GM03348 (cell line): ENCODE measurements at places on chromosomes 16 and 17.

GRCh38 chr17:39639566-39640458 is 2.9 kb downstream of the STARD3 start:
- no peak for DNase-seq

DNA sequence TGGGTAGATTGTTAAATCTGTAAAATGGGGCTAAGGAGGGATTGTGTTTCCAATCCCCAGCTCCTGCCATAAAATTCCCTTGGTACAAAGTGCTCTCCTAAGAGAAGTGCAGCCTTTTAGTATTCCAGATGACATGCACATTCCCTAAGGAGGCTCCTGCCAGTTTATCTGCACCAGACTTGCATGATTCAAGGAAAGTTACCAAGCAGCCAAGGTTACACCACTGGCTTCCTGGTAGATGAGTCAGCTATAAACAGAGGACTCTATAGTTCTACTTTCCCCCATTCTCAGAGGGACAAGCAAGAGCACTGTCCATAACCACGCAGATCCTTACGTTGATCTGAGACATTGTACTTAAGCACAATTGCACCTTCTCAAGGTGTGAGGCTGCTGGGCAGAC is 1.9 kb downstream of the CALB2 start:
- DNase-seq: peak; percentile 93

GRCh38 chr16:62077998-62078397 is 41.8 kb upstream of the CDH8 start:
- peak; percentile 17 for DNase-seq

DNA sequence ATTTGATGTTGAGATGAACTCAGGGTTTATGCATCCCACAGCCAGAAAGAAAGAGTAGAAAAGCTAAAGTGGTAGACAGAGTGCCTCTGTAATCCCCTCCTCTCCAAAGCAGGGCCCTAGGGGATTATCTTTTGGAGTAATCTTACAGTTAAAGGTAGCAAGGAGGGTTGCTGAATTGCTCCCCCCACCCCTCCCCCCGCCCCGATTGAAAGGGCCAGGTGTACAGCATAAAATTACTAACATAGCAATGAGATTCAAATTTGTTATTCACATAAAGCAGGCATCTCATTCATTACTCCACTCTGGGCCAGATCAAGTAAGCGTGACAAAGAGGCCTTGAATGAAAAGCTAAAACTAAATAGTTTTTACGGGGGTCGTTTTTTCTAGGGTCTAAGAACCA is 72.7 kb downstream of the STH start:
- DNase-seq: no peak

DNA sequence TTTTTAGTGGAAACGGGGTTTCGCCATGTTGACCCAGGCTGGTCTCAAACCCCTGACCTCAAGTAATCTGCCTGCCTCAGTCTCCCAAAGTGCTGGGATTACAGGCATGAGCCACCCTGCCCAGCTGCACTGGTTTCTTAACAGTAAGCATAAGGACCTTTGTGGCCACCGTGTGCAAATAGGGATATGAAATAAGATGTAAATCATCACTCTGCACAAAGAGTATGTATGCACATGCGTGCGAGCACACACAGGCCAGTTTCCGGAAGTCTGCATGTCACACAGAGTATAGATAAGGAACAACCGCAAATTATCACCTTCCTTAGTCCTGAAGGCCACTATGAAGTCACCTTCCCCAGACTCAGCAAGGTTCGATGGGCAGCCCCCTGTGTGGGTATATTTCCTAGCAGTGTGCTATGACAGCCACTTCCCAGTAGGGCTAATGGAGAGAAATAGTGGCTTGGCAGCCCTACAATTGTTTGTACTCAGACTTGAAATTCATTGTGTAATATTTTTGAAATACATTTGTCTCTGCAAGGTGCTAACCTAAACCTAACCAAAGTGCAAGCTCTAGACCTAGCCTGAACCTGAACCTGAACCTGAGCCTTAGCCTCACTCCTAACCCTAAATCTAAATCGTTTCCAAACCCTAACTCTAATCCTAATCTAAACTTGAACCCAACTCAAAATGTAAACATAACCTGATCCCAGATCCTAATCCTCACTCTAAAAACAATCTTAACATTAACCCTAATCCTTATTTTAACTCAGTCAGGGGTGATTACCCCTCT is 48.4 kb upstream of the SKAP1 start:
- no peak for DNase-seq

DNA sequence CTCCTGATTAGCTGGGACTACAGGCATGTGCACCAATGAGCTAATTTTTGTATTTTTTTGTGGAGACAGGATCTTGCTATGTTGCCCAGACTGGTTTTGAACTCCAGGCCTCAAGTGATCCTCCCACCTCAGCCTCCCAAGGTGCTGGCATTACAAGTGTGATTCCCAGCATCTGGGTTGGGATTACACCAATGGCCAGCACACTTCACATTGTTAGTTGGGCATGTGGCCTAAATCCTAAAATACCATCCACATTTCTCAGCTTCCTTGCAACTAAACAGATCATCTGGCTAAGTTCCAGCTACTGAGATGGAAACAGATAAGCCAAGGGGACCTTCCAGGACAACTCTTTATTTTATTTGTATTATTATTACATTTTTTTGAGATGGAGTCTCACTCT is 9.9 kb downstream of the RABEP2 start:
- peak; percentile 30 for DNase-seq

DNA sequence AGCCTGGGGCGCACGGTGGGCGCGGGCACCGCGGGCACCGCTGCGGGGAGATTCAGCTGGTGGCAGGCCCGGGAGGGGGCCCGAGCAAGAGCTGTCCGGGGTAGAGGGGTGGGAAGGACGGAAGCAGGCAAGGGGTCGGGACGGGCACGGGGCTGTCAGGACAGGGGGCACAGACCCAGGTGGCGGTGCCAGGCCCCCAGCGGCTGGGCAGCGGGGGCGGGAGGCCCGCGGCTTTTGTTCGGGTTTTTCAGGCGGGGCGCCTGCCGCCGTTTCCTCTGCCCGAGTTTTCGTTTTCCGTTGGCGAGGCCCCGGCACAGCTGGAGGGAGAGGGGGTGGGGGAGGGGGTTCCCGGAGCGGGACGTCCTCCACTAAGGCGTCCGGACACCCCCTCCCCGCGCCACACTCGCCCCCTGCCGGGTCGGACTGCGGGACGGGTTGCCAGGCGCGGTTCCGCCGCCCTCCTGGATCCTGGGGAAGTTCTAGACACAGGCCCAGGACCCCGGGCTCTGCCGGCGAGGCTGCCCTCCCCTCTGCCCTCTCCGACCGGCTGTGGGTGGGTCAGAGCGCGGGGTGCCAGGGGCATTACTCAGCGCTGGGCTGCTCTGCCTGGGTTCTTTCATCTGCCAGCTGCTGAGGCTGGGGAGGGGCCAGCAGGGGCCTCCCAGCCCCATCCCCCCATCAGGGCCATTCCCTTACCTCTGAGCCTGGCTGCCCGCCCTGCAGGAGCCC is 543 bp downstream of the ARHGAP23 start:
- DNase-seq: peak; percentile 80

- DNase-seq: peak; percentile 66
These were observed 23.4 kb upstream of the SEC14L1 start for GRCh38 chr17:77117415-77117814.

GRCh38 chr16:59690216-59690615 is 956.1 kb upstream of the GOT2 start:
- DNase-seq: no peak

DNA sequence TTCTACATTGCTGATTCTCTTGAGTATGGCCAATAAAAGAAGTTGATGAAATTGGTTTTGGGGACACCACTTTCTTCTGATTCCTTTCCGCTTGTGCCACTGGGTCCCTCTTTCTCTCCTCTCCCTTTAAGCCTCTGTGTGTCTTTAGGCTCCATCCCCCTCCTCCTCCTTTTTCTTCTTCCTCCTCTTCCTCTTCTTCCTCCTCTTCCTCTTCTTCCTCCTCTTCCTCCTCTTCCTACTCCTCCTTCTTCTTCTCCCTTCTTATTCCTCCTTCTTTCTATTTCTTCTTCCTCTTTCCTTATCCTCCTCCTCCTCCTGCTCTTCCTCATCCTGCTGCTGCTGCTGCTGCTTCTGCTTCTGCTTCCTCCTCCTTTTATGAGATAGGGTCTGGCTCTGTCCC is 93.7 kb downstream of the CHD9NB start:
- no peak for DNase-seq

GRCh38 chr17:6046431-6046830 is 23.7 kb upstream of the WSCD1 start:
- no peak for DNase-seq

DNA sequence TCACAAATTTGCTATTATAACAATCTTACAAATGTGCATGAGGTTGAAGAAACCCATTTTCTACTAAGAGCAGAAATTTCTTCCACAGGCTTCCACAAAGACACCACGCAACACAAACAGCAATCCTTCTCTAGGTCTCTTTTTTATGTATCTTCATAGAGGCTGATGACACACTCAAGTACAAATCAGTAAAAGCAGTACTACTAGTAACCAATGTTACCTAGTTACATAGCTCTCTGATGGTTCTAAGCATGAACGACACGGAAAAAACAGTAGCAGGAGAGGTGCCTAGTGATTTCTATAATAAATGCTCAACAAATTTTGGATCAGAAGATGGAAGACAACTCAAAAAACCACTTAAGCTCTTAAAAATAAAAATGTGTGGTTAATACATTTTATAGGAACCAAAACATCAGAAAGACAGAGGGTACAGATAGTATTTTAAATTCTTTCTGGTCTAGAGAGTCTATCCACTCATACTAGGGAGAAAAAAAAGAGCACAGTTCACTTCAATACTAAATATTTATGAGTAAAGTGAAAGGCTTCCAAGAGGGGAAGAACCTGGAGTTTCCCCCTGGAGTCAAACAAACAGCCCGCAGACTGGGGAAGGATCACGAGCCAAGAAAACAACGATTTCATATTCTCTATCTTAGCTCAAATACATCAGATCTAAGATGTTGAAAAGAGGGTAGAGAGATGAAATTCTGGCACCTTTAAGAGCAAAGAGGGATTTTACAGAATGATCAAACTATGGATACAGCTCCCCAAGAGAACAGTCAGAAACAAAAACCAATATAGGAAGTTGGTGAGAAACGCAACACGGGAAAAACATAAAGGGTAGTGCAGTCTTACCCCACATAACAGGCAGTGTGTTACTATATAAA is 40.2 kb downstream of the SMG6 start:
- no peak for DNase-seq

- no peak for DNase-seq
These were observed 5.2 kb downstream of the SECTM1 start for GRCh38 chr17:82328141-82328993.

GRCh38 chr17:44417553-44417952 is 28.1 kb upstream of the ITGA2B start:
- DNase-seq: peak; percentile 42

DNA sequence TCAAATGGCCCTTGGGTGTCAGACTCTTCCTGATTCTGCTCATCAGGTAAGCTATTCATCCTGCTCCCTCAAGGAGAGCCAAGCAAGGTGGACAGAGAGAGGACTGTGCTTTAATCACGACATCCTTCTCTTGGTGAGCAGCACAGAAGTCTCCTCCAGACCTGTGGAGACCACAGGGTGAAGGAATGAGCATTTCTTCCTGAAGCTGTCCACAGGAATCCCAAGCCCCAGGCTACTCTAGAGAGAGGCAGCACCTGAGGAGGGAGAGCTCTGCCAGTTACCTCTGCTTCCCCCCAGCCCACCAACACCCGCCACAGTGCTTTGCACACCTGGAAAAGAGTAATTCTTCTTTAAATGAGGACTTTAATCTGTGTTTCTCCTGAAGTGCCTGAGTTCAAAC is 100.0 kb downstream of the PARN start:
- no peak for DNase-seq

DNA sequence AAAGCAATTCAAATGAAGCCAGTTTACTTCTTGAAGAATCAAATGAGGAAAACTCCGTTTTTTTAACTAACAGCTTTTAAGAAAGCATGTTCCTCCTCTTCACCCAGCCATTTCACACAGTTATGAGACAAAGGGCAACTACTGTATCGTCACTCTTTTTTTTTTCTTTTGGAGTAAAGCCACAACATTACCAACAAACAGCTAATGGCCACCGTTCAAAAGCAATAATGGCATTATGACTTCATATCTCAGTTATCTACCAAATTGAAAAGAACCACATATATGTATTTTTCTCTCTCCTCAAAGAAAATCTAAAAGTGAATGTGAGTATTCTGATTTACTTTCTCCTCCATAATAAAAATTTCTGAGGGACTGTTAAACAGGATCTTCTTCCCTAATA is 14.5 kb downstream of the GRB2 start:
- DNase-seq: peak; percentile 40

DNA sequence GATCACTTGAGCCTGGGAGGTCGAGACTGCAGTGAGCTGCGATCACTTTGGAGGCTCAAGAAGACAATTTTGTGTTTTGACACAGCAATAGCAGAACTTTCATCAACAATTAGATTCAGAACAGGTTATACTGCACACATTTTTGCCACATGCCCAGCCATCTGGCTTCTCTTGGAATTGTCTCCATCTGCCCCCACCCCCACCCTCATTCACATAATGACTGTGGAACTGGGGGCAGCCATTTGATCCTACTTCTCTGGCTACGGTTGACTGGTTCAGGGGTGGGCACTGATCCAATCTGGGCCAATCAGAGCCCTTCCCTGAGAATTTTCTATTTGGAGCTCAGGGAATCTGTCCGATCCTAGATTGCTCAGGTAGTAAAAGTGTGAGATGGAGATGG is 14.0 kb downstream of the TMEM92 start:
- DNase-seq: no peak

- DNase-seq: no peak
These were observed 2.0 kb downstream of the ROGDI start for GRCh38 chr16:4800290-4801041.

GRCh38 chr16:86836503-86837129 is 258.3 kb downstream of the FOXL1 start:
- DNase-seq: peak; percentile 86

GRCh38 chr17:2983255-2983654 is 80.2 kb downstream of the OR1D5 start:
- no peak for DNase-seq

- DNase-seq: no peak
These were observed 4.0 kb upstream of the RAB11FIP4 start for GRCh38 chr17:31387438-31387837.

- DNase-seq: no peak
These were observed 73.3 kb downstream of the ENGASE start for GRCh38 chr17:79147746-79148506.

- peak; percentile 75 for DNase-seq
These were observed 6.0 kb downstream of the MYO1D start for GRCh38 chr17:32870969-32871368.

DNA sequence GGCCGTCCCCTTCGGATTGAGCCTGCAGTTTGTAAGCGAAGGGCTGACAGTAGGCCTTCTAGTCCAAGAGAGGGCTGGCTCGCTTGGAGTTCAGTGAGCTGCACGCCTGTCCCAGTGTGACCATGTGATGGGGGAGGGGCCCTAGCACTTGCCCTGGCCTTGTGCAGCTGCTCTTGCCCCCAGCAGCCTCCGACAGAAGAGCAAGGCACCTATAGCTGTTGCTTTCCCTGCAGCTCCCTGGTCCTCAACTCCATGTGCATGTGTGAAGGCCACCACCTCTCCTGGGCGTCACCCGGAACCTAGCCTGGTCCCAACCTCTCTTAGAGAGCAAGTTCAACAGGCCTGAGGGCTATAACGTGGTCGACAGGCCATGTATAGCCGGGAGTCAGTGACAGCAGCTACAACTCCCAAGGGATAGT is 5.6 kb downstream of the SPHK1 start:
- DNase-seq: no peak
